ENCODE measurements at places on chromosomes 7 and 10. TPM values are rescaled to one million over a fixed set of nuclear protein-coding genes. Genes with fewer than 3 reads are reported as not detected.

DNA sequence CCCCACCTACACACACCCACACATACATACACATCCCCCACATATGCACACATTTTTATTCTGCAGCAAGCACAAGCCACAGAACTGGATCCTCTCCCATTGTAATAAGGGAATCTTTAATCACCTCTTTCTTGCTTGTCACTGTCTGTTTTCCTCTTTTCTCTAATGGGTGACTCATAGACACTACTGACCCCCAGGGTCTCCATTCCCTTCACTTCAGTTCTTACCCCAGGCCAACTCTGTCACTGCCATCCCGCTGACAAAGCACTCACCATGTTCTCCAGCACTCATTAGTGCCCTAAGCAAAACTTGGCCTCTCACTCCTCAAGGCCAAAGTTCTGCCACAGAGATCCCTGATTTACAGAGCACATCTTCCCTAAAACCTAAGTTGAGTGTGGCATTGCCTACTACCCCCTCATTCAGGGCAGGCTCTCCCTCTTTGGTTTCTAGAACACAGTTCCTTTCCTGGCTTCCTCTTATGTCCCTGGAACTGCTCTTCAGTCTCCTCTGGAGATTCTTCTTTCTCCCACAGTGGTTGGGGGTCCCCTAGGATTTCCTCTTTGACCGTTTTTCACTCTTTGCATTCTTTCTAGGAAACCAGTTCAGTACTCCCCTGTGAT lies 39.6 kb upstream of the INHBA start:
- no peak for DNase-seq

The CASP7 gene
- 7.4 TPM for total RNA-seq

GRCh38 chr7:30971440-30971839 lies 7.7 kb downstream of the GHRHR start:
- DNase-seq: no peak

The CRYGN gene
- not detected for total RNA-seq

GRCh38 chr7:30260246-30260768 lies 24.1 kb upstream of the ZNRF2 start:
- DNase-seq: no peak

The POLL gene
- total RNA-seq: 38.5 TPM

The HOXA11 gene
- 0.84 TPM for total RNA-seq

- no peak for DNase-seq
These were observed 26.5 kb upstream of the FHIP2A start for GRCh38 chr10:114795039-114795438.

DNA sequence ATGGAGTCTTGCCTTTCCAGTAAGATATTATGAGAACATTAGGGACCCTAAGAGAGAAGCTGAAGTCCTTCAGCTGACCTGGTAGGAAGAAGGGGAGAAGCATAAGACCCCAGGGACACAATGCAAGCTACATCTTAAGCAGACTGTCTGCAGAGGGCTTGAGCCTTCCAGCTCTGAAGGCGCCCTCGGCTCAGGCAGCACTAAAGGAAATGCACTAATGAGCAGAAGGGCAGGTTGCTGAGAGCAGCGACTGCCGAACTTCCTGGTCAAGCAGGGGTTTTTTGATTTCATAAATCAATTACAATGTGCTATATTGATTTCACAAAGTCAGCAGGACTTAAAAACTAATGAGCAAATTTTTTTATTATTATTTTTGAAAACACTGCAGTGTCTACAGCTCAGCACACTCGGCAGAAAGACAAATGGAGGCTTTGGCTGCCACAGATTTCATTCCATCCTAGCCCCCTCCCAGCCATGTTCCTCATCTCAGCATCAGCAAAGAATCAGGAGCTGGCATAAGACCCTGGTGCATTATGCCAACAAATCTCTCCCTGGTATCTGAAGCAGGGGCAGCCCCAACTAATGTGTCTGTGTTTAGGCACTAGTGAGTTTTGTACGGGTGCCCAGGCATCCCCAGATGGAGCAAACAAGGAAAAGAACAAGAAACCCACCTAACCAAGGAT lies 57.1 kb downstream of the LRRTM3 start:
- DNase-seq: no peak

GRCh38 chr7:104652434-104652833 lies 324.0 kb downstream of the LHFPL3 start:
- DNase-seq: no peak

DNA sequence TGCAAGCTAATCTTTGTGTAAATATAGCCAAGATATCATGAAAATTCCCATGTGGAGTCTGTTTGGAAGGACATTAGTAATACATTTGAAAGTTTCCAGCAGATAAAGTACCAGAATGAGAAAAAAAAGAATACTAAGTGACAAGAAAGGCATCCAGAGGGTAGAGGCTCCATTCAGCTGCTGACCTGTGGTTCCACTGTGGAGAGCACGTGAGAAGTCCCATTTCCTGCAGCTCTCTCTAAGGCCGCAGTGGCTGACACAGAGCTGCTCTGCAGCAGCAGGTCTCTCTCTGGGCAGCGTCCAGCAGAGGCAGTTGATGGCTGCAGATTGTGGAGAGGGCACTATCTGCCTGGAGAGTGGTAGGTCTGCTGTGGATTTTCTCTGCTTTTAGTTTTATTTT lies 100.1 kb upstream of the TMEM72 start:
- DNase-seq: no peak

- DNase-seq: peak; percentile 5
These were observed 747.3 kb upstream of the CELF2 start for GRCh38 chr10:10270126-10271050.

DNA sequence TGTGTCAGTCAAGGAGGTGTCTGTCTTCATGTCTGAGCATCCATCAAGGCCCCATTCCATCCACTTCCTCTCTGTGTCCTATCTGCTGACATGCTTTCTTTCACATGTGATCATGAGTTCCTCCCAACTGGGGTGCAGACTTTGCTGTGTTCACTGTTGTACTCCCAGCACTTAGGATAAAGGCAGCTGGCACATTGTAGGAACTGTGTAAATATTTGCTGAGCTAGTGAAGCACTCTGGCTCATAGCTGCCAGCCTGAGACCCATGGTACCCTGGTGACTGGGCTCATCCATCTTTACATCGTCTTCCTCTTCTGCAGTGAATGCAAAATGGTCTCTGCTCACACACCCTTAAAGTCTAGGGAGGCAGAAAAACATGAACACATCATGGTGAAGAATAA lies 242.2 kb upstream of the IGFBP3 start:
- no peak for DNase-seq

The CYP3A5 gene
- 0.83 TPM for total RNA-seq

- no peak for DNase-seq
These were observed 6.5 kb upstream of the OIT3 start for GRCh38 chr10:72887043-72887442.

- DNase-seq: peak; percentile 69
These were observed 91.3 kb downstream of the PARD3 start for GRCh38 chr10:34723750-34724149.

The SHOC2 gene
- total RNA-seq: 59.8 TPM

DNA sequence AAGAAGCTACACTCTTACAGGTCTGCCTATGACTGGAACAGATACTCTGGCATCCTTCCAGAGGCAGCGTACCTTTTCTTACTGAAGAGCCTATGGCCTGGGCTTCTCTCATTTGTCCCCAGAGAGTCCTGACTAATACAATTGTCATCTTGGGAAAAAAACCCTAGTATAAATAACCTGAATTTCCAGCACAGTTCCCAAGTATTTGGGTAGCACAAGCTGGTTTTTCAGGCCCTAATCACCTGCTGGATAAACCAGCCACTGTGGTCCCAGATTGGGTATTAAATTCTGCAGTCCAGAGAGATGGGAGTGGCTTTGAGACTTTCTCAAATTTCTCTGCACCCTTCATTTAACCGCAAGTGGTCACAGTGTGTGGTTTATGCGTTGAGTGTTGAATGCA lies 186.8 kb upstream of the NEBL start:
- peak; percentile 64 for DNase-seq

DNA sequence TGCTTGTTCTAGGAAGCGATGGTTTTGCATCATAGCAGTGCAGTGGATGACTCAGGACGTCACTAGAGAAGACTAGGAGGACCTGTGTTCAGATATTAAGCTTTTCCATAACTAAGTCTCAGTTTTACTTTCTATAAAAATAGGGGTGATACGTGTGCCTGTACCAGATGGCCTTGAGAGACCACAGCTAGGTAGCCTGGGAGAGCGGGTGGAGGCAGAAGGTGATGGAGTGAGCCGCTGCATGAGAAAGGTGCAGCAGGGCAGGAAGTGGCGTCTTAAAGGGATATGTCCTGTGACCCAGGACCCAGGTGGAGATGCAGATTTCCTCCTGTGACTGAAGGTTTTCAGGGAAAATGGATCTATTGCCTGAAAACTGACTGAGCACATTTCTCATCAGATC lies 304.9 kb downstream of the CDC14C start:
- DNase-seq: no peak

- peak; percentile 30 for DNase-seq
These were observed 10.9 kb downstream of the NPFFR1 start for GRCh38 chr10:70272925-70273316.

The ASZ1 gene
- total RNA-seq: not detected

DNA sequence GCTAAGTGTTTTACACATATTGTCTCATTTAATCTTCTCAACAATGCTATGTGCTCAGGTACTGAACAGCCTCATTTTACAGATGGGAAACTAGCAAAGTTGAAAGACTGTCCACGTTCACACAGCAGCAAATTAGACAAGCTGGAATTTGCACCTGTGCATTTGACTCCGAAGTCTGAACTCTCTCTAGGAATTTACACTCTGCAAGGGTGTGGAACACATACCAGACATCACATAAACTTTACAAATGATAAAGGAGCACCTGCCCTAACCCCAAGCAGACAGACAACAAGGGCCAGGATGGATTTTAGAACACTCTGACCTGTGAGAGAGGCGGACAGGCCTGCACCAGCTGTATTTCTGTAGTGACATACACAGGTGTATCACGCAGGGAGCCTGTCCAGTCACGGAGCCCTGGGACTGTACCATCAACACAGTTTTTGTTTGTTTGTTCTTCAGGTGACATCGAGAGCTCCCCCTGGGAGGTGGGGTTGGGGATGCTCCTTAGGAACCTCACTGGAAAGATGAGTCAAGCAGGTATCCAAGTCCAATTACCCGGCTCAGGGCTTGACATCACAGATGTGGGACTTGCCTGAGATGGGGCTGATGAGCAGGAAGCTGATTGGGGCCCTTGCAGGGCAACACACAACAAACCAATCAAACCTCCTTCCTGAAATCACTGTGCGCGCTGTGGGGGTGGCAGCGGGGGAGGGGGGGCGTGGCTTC lies 31.0 kb downstream of the MKI67 start:
- DNase-seq: no peak

The NPY4R2 gene
- total RNA-seq: not detected

The RELN gene
- total RNA-seq: not detected

The EPO gene
- total RNA-seq: not detected

The HECW1 gene
- total RNA-seq: 0.27 TPM

- no peak for DNase-seq
These were observed 35.0 kb downstream of the ITGA8 start for GRCh38 chr10:15684768-15685167.

The WNT8B gene
- total RNA-seq: not detected

DNA sequence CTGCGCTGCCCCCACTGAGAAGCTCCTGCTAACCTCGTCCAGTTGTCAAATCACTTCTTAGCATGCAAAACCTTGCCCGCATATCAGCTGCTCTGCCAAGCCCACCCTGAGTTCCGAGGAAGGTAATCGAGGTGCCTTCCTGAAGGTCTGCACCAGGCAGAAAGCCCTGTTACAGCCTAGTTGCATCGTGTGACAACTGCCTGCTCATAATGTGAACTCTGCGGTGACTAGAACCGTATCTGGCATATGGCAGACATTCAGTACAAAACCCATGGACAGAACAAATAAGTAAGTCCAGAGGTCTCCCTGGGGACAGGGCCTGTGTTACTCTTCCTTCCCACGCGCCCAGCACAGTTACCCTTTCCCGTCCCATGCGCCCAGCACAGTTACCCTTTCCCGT lies 394.3 kb downstream of the DNAJB6 start:
- no peak for DNase-seq

- DNase-seq: peak; percentile 30
These were observed 108.8 kb upstream of the PCLO start for GRCh38 chr7:83271212-83272099.

GRCh38 chr10:114343623-114344505 lies 60.4 kb downstream of the AFAP1L2 start:
- no peak for DNase-seq

The SFTPA2 gene
- total RNA-seq: not detected

GRCh38 chr7:43647339-43647672 lies 64.4 kb downstream of the STK17A start:
- DNase-seq: peak; percentile 51

DNA sequence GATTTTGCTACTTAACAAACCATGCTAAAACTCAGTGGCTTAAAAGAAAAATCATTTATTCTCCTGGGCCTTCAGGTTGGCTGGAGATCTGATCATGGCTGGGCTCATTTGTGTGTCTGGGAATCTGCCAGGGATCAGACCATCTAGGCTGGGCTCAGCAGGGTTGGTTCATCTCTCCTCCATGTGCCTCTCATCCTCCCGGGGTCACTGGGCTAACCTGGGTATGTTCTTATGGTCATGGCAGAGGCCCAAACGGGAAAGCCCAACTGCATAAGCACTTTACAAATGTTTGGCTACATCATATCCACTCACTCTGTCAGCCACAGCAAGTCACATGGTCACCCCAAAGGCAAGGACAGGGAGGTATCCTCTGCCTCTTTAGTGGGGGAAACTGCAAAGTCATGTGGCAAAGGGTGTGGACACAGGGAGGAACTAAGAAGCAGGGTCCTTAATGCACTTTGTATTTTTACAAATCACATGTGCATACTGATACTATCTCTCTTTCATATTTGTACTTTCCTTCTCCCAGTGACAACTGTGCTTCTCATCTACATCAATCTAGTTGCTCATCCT lies 231.4 kb downstream of the BUB3 start:
- no peak for DNase-seq

The HYAL4 gene
- total RNA-seq: not detected

The SAMD8 gene
- 28.1 TPM for total RNA-seq

DNA sequence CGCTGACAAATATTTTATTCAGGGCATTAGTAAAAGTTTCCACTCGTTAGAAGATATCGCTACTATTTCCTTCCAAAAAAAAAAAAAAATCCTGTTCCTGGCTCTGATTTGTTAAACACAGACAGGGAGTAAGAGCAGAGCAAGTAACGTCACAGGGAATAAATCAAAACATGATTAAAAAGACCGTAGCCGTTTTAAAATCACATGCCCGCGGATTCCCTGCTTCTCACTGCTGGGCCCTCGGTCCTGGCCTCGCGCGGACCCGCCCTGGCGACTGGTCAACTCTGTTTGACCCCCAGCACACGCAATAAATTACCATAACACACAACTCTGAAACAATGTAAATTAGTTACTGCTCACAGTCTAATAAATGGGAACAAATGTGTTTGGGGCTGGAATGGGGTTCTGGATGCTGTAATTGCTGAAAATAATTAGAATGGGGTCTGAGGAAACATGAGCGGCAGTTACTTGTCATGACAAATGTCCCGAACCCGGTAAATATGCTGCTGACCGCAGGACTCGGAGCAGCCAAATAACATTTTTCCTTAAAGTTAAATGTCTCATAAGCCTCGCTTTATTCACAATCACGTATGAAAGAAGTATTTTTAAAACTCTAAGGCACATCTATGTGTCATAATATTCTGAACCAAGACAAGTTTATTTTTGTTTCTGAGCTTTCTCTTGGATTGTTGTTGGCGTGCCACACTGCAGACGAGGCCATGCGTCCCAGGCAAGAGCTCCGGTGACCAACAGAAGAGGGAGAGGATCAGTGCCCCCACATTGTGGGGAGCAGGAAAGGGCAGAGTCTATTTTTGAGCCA lies 17.9 kb downstream of the EBF3 start:
- DNase-seq: no peak

The NKX2-3 gene
- total RNA-seq: not detected

- no peak for DNase-seq
These were observed 215.7 kb upstream of the CDC14C start for GRCh38 chr7:48708635-48709034.

GRCh38 chr7:2939193-2939885 lies 95.2 kb upstream of the GNA12 start:
- DNase-seq: no peak
